Esophagus muscularis mucosa (tissue), 4 donors: ENCODE measurements at places on chromosomes 12 and 14.

- DNase-seq = no peak
Observed at GRCh38 chr12:88893801-88894200, 313.5 kb upstream of the KITLG start.

DNA sequence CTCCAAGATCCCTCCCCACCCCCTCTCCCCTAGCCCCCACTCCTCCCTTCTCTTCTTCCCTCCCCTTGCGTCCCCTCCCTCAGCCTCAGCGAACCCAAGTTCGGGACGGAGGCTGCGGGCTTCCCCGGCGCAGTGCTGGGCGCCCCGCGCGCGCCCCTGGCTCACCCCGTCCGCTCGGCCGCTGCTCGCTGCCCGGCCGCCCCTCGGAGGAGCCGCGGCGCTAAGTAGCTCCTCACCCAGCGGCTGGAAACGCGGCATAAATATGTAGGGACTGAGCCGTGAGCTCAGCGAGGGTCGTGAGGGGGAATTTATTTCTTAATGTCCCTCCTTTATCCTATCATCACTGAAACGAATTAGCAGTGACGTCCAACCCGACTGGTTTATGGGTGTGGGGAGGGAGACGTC is at the start of gene NOS1:
Gene NOS1, minus strand, starts transcription at position 280 of the 405 bp plus-strand sequence. CDS start 30,557 bp downstream, outside the sequence.
- DNase-seq = no peak

DNA sequence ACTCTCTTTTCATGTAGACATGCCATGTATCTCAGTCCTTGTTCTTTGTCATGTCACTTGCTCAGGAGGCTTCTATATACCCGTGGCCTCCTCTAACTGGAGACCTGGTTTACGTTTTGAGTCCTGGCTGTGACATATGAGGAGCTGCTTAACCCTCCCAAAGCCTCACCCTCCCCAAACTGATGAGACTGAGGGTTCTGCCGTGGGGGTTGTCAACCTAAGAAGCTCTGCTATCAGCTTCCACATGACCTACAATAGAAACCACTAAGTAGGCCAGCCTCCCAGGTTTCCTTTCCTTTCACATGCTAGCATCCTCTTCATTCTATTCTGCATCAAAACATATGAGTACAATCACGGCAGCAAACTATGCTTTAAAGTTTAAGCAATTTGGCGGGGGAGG is 76.8 kb upstream of the WSCD2 start:
- no peak for DNase-seq

DNA sequence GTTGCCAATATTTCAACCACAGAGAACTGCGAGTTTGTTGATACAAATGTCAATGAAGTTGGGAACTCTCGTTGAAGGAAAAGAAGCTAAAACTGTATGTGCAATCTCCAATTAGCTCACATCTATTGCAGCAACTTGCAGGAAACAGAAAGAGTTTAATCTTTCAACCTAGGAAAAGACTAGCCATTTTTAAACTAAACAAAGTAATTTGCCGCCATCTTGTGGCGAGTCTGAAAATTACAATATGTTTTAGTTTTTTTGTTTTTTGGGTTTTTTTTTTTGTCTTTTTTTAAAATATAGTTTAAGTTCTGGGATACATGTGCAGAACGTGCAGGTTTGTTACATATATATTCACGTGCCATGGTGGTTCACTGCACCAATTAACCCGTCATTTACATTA is 131.2 kb upstream of the FOXG1 start:
- DNase-seq = no peak

DNA sequence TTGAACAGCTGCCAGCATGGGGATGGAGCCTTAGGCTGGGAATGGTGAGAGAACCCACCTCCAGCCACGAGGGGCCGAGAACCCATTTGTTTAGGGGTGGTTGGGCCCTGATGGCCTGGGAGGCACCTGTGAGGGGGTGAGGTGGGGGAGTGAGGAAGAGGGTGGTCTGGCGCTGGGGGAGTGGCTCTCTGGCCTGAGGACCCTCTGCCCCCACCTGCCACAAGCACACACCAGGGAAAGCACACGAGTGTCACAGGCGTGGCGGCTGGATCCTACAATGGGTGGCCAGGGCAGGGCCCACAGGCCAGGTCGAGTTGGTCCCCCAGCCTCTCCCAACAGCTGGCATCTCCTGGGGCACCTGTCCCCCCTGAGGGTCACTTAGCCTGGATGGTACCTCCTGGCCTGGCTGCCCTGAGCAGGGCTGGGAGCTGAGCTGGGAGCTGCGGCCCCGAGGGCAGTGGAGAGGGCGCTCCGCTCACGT is 340.5 kb downstream of the TMEM121 start:
- no peak for DNase-seq

GRCh38 chr14:75188520-75189268 is 12.3 kb upstream of the TMED10 start:
- no peak for DNase-seq

DNA sequence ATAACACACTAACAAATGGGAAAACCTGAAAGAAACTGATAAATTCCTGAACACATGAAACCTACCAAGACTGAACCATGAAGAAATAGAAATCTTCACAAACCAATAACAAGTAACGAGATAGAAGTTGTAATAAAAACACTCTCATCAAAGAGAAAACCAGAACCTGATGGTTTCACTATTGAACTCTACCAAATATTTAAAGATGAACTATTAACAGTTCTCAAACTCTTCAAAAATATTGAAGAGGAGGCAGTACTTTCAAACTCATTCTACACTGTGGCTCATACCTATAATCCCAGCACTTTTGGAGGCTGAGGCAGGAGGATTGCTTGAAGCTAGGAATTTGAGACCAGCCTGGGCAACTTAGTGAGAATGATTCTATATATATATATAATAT is 48.4 kb upstream of the TMTC2 start:
- DNase-seq = no peak
